Keratinocyte (primary cell): ENCODE measurements at places on chromosomes 11 and 22. TPM values are rescaled to one million over a fixed set of nuclear protein-coding genes. Genes with fewer than 3 reads are reported as not detected.

GRCh38 chr11:117059611-117060148 lies 38.5 kb downstream of the SIK3 start:
- no peaks in the 10 kb centered on the region for H3K36me3 ChIP-seq
- no peak overlapping the region for H3K4me3 ChIP-seq
- no peaks in the 10 kb centered on the region for H3K27me3 ChIP-seq
- no peak overlapping the region for H3K27ac ChIP-seq
- H3K4me1 ChIP-seq: peaks cover 8% of the 10 kb centered on the region

DNA sequence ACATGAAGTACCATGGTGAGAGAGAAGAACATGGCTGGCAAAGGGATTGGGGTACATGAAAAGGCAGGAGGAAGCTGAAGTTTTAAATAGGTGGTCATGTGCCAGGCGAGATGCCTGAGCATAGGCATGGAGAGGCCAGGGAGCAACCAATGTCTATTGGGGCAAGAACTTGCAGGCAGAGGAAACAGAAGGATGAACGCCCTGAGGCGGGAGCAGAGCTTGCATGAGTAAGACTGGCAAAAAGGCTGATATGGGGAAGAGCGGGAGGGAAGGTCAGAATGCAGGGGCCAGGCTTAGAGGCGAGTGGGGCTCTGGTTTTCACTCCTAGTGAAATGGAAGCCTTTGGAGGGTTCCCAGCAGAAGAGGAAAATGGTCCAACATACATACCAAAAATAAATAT lies 52.5 kb upstream of the VSTM5 start:
- H3K36me3 ChIP-seq: no peaks in the 10 kb centered on the region
- no peak overlapping the region for H3K4me3 ChIP-seq
- H3K27ac ChIP-seq: no peak overlapping the region

KRTAP5-8 gene
- polyA plus RNA-seq: not detected in 3 replicates

DNA sequence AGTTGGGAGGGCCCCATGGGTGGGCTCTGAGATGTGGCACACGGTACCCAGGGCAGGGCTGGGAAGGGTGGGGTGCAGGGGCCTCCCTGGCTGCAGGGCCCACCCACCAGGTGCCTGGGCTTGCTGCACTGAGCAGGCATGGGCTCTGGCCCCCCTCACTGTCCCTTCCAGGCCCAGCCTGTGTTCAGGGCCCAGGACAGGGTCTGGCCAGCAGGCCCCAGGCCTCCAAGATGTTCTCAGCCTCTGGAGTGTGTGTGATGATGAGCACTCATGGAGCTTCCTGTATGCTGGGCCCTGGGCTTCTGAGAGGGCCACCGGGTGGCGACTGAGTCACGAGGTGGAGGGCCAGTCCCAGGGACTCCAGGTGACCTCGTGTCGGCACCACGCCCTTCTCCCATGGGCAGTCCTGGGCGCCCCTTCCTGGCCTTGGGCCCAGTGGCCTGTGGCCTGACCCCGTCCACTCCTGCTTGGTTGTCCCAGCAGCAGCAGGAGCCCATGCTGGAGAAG lies 55.9 kb upstream of the CCDC188 start:
- no peaks in the 10 kb centered on the region for H3K36me3 ChIP-seq
- H3K27ac ChIP-seq: peak overlapping the region; percentile 77
- DNase-seq: no peak
- peaks cover 27% of the 10 kb centered on the region for H3K4me1 ChIP-seq
- H3K27me3 ChIP-seq: no peaks in the 10 kb centered on the region

GRCh38 chr11:3808861-3809623 lies 682 bp downstream of the PGAP2 start:
- H3K27ac ChIP-seq: no peak overlapping the region
- H3K27me3 ChIP-seq: no peaks in the 10 kb centered on the region
- peaks cover 26% of the 10 kb centered on the region for H3K4me1 ChIP-seq
- peak overlapping the region; percentile 75 for H3K4me3 ChIP-seq

ZNF280B gene
- 0.01 to 0.04 TPM in 2 of 3 replicates, not detected in the other for polyA plus RNA-seq

RPS6KA4 gene
- polyA plus RNA-seq: 46.5 to 62.7 TPM (median 52.4 TPM) in 3 replicates

ELMOD1 gene
- 0.15 to 0.63 TPM (median 0.51 TPM) in 3 replicates for polyA plus RNA-seq

DNA sequence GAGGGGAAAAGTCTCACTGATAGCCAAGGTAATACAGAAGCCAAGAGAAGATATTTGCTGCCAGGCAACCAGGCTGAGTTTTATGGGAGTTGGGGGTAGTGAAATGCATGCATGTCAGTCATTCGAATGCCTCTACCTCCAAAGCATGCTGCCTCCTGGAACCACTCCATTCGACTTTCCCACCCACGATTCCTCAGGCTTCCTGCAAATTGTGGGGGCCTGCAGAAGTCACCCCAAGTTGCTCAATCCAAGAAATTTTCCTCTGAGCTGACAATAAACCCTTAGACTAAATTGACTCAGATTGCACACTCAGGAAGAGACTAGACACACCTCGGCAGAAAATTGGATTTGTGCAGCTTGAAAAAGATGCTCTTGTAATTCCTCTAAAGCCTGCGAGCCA lies 73.6 kb upstream of the GRK3 start:
- H3K27me3 ChIP-seq: peaks cover 4% of the 10 kb centered on the region
- no peaks in the 10 kb centered on the region for H3K36me3 ChIP-seq
- H3K4me1 ChIP-seq: no peaks in the 10 kb centered on the region

- H3K27me3 ChIP-seq: no peaks in the 10 kb centered on the region
- peak within 1 kb of the TSS; percentile 75 for H3K27ac ChIP-seq
- peaks cover 7% of the 10 kb centered on the region for H3K36me3 ChIP-seq
Observed at GRCh38 chr22:41301085-41302020, at the start of gene ZC3H7B. Gene ZC3H7B, plus strand, starts transcription at chr22:41301525. Its CDS starts 19,136 bp downstream, at chr22:41320661.

TMEM9B gene
- polyA plus RNA-seq: 41.4 to 60.8 TPM (median 47.9 TPM) in 3 replicates

GALNT18 gene
- 27.2 to 35.5 TPM (median 29.3 TPM) in 3 replicates for polyA plus RNA-seq

DNA sequence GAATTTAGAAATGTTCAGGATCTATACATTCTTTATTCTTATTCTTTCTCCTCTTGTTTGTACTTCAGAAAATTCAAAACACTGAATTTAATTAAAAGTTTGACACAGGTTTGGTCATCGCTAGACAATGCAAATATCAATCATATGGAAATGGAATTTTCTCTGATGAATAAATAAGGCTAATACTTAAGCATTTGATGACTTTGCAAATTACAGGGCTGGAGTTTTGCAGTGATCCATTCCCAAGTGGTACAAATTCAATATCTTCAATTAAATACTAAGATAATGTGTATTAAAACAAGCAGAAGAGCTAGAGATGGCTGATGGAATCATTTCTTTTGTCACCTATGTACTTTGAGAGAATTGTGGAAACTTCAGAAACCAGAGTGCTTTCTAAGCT lies 439.6 kb downstream of the DYNC2H1 start:
- H3K27me3 ChIP-seq: no peaks in the 10 kb centered on the region
- H3K36me3 ChIP-seq: no peaks in the 10 kb centered on the region
- no peaks in the 10 kb centered on the region for H3K4me1 ChIP-seq
- H3K4me3 ChIP-seq: no peak overlapping the region
- H3K27ac ChIP-seq: no peak overlapping the region

- no peaks in the 10 kb centered on the region for H3K4me1 ChIP-seq
- no peak overlapping the region for H3K4me3 ChIP-seq
- no peak overlapping the region for H3K27ac ChIP-seq
- H3K36me3 ChIP-seq: no peaks in the 10 kb centered on the region
Observed at GRCh38 chr11:118120793-118121192, 31.8 kb downstream of the SCN4B start.

DNA sequence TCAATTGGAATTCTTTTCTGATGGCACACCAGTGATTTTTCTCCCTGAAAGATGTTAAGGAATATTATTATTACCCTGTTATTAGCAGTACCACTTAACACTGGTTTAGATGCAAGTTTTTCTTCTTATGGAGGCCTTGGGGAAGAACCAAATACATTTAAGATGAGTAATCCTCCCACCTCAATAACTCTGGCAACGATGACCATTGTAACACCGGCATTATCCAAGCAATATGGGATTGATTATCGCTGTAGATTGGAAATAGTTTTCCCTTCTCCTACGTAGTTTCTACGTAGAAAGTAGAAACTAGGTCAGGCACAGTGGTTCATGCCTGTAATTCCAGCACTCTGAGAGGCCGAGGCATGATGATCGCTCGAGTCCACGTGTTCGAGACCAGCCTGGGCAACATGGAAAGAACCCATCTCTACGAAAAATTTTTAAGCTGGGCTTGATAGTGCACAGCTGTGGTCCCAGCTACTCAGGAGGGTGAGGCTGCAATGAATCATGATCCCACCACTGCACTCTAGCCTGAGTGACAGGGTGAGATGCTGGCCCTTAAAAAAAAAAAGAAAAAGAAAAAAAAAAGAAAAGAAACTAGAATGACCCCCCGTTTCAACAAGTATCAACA lies 45.5 kb downstream of the PACSIN2 start:
- H3K36me3 ChIP-seq: no peaks in the 10 kb centered on the region
- no peak for DNase-seq
- peaks cover 18% of the 10 kb centered on the region for H3K4me1 ChIP-seq
- H3K27me3 ChIP-seq: no peaks in the 10 kb centered on the region
- peak overlapping the region; percentile 63 for H3K27ac ChIP-seq
- no peak overlapping the region for H3K4me3 ChIP-seq

GRCh38 chr22:25237503-25237902 lies 18.1 kb downstream of the CRYBB2 start:
- H3K4me3 ChIP-seq: no peak overlapping the region
- DNase-seq: no peak
- no peak overlapping the region for H3K27ac ChIP-seq
- H3K4me1 ChIP-seq: peaks cover 2% of the 10 kb centered on the region
- no peaks in the 10 kb centered on the region for H3K36me3 ChIP-seq

DNA sequence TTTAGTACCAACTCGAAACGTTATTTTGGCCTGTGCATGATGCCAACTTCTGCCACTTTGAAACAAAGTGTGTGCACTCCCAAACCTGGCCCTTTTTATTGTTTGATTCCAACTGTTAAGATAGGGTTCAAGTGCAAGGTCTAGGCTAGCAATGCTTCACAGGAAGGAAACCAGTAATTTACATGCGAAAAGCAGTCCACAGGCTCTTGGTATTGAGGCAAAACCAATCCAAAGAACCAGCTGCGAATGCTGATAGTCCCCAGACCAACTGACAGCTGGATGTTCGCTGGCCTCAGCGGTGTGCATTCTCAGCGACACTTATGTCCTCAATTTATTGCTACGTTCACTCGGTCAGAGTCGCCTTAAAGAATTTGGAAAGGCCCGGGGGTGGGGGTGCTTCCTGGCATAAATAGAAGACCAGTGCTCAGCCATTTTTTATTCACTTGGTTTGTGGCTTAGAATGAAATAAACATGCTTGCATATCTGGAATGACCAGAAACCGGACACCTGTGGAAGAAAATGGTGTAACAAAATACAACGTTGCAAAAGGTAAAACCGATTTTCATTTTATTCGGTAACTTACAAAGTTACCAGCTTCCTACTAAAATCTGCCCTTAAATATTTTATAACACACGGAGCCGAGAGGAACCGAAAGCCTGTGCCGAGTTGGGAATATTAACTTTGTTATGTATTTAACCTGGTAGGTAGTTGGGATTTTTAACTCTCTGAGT lies 1.6 kb downstream of the CPT1A start:
- peak overlapping the region; percentile 86 for H3K4me3 ChIP-seq
- peaks cover 37% of the 10 kb centered on the region for H3K4me1 ChIP-seq
- H3K36me3 ChIP-seq: no peaks in the 10 kb centered on the region
- peak overlapping the region; percentile 50 for H3K27ac ChIP-seq

NPAS4 gene
- polyA plus RNA-seq: 0.03 TPM in 1 of 3 replicates, not detected in the others

DNA sequence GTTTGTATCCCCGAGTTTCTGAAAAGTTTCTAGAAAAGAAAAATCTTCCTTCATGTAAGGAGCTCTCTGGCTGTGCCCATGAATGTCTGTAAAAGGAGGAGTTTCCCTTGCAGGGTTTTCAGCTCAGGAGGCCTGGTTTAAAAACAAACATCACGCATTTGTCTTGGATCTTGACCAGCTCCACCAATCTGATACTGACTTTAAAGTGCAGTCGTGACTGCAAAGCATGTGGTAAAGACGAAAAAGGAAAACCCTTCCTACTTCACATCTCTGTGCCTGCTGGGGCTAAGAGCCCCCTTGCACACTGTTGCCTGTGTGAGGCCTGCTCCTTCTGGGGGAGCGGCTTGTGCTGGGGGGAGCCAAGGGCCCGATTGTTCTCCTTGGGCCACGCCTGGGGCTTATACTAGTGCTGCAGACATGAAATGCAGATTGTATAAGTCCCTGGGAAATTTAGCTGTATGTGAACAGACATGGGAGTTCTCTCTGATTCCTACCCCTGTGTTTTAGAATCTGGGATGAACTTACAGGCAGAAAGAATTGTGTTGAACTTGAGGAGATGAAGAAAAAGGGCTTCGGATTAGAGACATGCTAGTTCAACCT lies 62.1 kb downstream of the ADAMTS15 start:
- no peaks in the 10 kb centered on the region for H3K27me3 ChIP-seq
- H3K4me3 ChIP-seq: no peak overlapping the region
- H3K4me1 ChIP-seq: no peaks in the 10 kb centered on the region
- no peak for DNase-seq

GRCh38 chr11:94806419-94806818 lies 38.3 kb downstream of the AMOTL1 start:
- H3K36me3 ChIP-seq: peaks cover 20% of the 10 kb centered on the region
- no peak overlapping the region for H3K27ac ChIP-seq
- no peak for DNase-seq
- peaks cover 7% of the 10 kb centered on the region for H3K4me1 ChIP-seq

- no peak overlapping the region for H3K27ac ChIP-seq
- no peaks in the 10 kb centered on the region for H3K36me3 ChIP-seq
- peaks cover 20% of the 10 kb centered on the region for H3K4me1 ChIP-seq
Observed at GRCh38 chr11:60838132-60838531, 3.8 kb upstream of the CCDC86 start.

OR8D1 gene
- polyA plus RNA-seq: not detected in 3 replicates

- no peak overlapping the region for H3K4me3 ChIP-seq
- peaks cover 36% of the 10 kb centered on the region for H3K27me3 ChIP-seq
Observed at GRCh38 chr11:117838901-117839300, 14.4 kb upstream of the FXYD2 start.

- DNase-seq: no peak
- peaks cover 38% of the 10 kb centered on the region for H3K27me3 ChIP-seq
- H3K4me3 ChIP-seq: no peak overlapping the region
- no peaks in the 10 kb centered on the region for H3K36me3 ChIP-seq
- no peak overlapping the region for H3K27ac ChIP-seq
- H3K4me1 ChIP-seq: no peaks in the 10 kb centered on the region
Observed at GRCh38 chr22:36613958-36614357, 85.0 kb upstream of the EIF3D start.

DNA sequence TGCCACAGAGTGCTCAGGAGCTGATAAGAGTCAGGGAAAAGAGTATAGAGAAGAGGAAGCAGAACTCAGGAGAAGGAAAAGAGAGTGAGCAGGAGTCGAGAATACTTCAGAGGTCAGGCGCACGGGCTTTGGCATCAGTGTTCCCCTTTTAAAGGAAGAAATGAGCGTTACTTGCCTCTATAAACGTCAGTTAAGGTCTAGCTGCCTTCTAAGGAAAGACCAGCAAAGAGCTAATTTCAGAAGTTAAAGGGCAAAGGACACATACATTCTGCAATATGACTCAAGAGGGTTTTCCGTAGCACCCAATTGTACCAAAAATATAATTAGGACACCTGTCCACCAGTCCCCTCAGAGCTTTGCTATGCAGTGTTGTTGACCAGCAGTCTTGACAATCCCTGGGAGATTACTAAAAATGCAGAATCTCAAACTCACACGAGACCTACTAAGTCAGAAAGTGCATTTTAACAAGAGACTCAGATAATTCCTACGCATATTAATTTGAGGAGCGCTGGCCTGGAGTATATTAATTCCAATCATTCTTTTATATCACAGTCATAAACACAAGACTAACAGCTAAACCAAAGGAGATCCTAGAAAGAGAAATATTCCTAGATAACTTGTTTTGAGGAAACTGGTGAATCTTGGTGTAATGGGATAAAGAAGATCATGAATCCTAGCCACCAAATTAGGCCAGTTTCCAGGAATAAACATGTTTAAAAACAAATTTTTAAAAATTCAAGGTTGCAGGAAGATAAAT lies 249.0 kb downstream of the CADM1 start:
- H3K27me3 ChIP-seq: no peaks in the 10 kb centered on the region
- no peaks in the 10 kb centered on the region for H3K4me1 ChIP-seq
- H3K27ac ChIP-seq: no peak overlapping the region
- DNase-seq: no peak
- no peaks in the 10 kb centered on the region for H3K36me3 ChIP-seq

TRPC6 gene
- 0.04 to 0.12 TPM (median 0.04 TPM) in 3 replicates for polyA plus RNA-seq
